ENCODE measurements at places on chromosomes 1 and 21.

DNA sequence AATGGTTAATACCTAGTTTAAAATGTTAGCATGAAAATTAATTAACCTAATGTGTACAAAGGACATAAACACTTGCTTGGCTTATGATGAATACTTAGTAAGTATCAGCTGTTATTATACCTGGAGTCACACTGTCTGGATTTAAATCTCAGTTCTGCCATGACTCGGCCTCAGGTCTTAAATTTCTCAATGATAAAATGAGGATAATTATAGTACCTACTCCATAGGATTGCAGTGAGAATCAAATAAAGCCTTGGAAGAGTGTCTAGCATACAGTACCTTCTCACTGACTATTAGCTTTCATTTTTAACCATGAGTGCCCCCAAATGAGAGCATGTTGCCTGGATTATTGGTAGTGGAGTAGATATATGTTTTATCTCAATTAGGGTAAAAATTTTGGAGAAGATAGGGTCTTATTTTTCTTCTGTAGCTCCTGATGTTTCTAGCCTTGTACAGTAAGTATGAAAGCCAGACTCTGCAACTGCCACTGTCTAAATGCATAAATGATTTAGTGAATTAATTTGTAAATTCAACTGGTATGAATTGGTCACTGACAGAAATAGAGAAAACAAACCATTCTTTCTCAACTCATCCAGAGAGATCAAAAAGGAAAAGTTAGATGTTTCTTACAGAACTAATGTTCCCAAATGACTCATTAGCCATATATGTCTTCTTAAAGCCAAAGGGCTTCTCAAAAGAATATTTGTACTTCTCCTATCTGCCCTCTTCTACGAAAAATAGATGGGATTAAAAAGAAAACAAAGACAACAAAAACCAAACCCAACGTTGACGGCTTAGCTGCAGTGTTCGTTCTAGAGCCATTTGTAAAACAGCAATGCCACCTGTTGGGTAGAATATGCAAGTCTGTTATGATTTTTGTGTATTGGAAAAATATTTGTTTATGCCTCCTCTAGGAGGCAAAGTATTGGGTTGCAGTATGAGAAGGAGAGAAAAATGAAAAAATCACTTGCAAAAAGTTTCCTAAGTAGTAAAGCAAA, 53.8 kb upstream of the MROH9 start:
- no peak for DNase-seq
- no peaks in the 10 kb centered on the region for H3K4me1 ChIP-seq
- peaks cover 12% of the 10 kb centered on the region for H3K27me3 ChIP-seq
- no peaks in the 10 kb centered on the region for H3K36me3 ChIP-seq

DNA sequence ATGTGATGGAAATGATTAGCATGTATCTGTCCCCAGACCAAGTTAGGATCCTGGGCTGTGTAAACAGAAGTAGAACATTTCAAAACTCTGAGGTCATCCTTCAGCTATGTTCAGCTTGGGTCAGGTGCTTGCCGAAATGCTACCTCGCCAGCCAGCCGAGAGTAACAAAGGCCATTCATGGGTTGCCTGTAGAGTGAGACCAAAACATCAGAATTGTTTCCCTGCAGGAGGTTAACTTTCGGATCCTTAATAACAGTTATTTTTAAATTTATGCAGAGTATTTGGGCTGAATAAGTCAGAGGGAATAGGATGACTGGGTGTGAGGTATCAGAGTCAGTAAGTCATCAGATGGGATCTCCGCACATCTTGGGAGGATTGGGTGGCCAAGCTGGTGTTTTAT, 35.6 kb downstream of the SMYD2 start:
- H3K4me1 ChIP-seq, result peaks cover 2% of the 10 kb centered on the region
- H3K27ac ChIP-seq, result no peak overlapping the region
- H3K27me3 ChIP-seq, result no peaks in the 10 kb centered on the region
- no peak overlapping the region for H3K4me3 ChIP-seq
- peaks cover 21% of the 10 kb centered on the region for H3K36me3 ChIP-seq

DNA sequence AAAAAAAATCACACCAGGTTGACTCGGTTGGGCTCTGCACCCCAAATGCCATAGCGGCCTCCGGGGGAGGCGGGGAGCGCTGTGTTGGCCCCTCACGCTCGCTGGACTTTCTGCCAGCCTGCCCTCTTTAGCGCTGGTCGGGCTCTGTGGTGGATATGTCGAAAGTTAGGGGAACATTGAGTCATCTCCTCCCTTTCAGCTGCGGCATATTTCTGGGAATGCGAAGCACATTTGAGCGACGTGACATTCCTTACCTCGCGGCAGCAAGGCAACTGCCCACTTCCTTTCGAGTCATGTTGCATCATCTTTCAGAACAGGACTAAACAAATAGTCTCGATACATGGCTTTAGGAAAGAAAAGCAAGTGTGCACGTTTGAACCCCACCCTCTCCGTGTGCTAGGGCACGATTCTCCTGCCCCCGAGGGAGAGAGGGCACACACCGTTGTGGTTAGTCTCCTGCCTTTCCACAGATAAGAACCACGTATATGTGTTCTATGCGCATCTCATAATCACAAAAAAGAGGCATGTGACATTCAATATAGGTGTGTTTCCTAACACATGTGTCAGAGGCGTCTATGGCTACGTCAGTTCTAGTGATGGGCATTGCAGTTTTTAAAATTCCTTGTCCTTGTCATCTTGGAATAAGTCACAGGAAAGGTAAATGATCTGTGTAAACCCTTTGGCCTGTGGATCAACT, 105.9 kb upstream of the SLC45A1 start:
- peaks cover 26% of the 10 kb centered on the region for H3K4me1 ChIP-seq
- peak overlapping the region; percentile 81 for H3K27ac ChIP-seq
- peaks cover 50% of the 10 kb centered on the region for H3K27me3 ChIP-seq
- H3K36me3 ChIP-seq, result no peaks in the 10 kb centered on the region
- H3K4me3 ChIP-seq, result peak overlapping the region; percentile 40

DNA sequence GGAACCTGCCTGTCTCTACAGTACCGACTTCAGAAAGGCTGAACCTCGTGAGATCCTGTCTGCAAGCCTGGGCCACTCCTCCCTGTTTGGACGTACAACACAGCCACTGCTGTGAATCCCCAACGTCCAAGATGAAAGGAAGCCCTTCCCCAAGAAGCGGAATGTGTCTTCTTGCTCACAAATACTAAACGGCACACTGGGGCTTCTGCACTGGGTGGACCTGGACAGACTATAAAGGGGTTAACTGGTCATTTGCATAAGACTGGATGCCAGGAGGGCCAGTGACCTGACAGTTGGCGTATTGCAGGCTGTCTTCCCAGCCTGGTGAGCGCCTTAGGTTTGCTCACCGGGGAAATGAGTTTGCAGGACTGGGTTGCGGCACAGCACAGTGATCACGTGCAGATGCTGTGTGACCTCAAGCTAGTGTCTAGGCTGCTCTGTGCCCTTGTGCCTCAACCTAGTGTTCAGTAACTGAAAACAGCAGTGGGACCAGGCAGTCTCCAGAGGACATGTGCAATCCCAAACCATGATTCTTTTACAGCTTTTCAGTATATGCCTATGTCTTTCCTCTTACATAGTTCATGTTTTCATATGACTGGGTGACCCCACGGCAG, 19.5 kb upstream of the AJAP1 start:
- no peaks in the 10 kb centered on the region for H3K4me1 ChIP-seq
- H3K27ac ChIP-seq, result no peak overlapping the region
- no peaks in the 10 kb centered on the region for H3K36me3 ChIP-seq

Measured in activated CD8-positive, alpha-beta T cell treated with anti-CD3 and anti-CD28 coated beads for 36 hours (primary cell).